ENCODE measurements at places on chromosomes 11 and 22.

DNA sequence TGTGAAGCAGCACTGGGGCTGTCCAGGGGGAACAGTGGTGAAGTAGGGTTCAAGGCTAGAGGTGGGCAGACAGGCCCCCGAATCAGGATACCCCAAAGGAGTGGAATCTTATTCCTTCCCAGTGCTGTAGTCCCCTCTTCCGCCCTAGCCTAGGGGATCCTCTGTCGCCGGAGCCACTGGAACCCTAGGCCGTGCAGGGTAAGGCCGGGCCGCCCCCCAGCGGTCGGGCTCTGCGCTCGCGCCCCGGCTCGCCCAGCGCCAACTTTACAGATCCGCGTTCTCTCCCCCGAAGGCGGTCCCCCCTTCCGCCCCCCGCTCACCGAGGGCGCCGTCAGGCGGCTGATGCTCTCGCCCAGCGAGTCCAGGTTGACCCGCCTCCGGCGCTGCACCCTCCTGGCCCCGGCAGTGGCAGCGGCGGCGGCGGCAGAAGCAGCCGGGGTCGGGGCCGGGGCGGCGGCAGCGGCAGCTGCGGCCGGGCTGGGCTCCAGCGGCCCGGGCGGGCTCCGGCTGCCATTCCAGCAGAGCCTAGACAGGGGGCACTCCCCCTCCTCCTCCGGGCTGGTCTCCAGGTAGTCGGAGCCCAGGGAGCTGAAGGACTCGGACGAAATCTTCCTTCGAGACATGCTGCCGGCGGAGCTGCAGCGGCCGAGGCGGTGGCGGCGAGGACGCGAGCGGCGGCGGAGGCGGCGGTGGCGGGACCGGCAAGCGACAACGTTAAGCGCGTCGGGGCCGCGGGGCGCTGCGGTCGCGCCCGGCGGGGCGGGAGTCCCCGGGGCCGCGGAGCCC, 650 bp downstream of the GUCY1A2 start:
- DNase-seq = no peak

DNA sequence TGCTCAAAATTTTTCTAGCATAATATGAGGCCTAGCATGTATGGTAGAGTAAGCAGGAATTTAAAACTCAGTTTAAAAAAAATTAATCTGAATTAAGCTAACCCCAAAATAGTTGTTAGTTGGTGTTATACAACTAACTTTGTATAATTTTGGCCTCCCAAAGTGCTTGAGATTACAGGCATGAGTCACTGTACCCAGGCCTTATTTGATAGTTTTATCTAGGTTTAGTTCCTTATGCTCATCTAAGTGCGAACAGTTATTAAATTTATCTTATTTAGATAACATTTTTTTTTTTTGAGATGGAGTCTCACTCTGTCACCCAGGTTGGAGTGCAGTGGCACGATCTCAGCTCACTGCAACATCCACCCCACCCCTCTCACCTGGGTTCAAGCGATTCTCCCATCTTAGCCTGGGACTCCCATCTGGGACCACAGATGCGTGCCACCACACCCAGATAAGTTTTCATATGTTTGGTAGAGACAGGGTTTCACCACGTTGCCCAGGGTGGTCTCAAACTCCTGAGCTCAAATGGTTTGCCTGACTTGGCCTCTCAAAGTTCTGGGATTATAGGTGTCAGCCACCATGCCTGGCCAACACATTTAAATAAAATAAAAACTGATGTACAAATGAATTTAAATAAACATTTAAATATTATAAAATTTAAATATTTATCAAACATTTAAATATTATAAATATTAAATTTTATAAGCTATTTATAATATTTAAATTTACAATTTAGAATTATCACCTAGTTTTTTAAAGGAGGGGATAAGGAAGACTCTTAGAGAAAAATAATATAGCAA, 7.5 kb downstream of the IL18 start:
- no peak for DNase-seq

DNA sequence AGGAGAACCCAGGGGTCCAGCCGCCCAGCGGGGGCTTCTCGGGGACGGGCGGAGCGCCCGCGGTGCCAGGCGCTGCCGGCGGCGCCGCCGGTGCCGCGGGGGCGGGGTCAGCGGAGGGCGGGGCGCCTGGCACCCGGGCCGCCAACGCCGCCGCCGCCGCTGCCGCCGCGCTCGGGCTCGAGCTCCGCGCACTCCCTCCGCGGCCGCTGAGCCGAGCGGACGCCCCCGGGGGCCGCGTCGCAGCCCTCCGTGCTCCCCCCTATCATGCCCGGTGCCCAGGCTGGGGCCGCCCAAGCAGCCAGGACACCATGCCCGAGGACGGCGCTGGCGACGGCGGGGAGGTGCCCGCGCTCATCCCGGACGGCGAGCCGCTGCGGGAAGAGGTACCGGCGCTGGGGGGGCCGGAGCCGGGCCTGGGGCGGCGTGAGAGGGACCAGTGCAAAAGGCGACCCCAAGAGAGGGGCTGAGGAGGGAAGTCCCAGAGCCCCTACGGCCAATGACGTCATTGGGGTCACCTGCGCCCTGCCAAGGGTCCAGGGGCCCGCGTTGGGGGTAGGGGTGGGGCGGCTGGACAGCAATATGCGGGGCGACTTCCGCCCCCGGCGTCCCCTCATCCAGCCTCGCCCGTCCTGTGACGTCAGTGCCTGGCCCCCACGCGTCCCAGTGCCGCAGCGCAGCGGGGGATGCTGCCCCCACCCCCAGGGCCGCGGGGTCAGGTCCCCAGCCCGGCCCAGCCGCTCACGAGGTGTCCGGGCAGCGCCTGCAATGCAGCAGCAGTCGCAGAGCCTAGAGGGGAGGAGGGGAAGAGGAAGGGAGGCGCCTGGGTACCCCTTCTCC, at the start of gene TMEM151A:
Gene TMEM151A, plus strand, starts transcription at position 189 of the 837 bp plus-strand sequence. Its CDS starts 120 bp downstream, at position 309.
- DNase-seq = no peak

DNA sequence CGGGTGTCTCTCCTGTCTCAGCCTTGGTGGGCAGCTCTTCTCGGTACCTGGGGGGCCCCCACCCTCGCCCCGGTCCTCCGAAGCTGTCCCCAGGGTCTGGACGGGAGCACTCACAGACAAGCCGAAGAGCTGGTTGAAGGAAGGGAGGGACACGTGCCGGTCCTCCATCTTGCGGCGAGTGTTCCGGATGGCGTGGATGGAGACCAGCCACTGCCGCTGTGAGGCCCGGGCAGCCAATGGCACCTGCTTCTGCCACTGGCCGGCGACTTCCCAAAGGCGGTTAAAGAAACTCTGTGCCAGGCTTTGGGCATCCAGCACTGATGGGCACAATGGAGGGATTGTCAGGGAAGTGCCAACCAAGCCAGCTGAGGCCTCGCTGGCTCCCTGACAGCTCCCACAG, 18.7 kb downstream of the PPM1F start:
- DNase-seq = no peak

DNA sequence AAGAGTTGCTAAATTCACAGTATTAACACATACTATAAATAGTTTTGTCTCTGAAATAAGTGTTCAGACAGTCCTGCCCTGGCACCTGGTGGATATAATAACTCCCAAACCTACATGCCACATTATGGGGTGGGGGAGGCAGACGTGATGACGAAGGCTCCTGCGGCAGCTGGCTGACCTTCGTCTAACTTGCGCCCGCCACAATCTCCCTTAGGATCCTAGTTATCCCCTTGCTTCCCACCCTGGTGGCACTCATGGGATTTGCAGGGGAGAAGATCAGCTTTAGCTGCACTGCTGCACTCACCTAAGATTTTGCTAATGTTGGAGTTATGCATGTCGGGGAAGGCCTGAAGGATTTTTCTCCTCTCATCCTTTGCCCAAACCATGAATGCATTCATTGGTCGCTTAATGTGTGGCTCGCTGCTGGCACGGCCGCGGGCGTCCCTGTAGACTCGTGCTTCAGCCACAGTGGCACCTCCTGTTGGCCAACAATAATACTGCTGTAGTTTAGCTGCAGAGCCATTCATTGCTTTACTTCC, 367.6 kb downstream of the SOX6 start:
- DNase-seq = no peak

DNA sequence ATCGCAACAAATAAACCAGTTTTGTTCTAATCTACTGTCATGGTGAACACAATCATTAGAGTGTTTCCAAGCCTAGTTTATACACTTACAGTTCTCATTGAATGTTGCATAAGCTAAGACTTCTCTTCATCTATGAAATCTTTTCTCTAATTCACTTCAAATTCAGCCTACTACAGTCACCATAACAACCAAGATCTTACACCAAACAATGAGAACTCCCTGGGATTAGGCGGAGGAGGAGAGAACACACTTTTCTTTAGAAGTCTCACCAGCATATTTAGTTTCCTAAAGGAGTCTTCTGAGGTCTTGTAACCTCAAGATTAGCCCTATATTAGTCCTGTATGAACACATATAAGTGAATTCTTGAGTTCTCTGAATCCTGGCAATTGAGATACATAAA, 1889.7 kb downstream of the LRRC4C start:
- DNase-seq = no peak

GRCh38 chr22:40533712-40534378, 102.7 kb downstream of the MRTFA start:
- DNase-seq = peak; percentile 26

DNA sequence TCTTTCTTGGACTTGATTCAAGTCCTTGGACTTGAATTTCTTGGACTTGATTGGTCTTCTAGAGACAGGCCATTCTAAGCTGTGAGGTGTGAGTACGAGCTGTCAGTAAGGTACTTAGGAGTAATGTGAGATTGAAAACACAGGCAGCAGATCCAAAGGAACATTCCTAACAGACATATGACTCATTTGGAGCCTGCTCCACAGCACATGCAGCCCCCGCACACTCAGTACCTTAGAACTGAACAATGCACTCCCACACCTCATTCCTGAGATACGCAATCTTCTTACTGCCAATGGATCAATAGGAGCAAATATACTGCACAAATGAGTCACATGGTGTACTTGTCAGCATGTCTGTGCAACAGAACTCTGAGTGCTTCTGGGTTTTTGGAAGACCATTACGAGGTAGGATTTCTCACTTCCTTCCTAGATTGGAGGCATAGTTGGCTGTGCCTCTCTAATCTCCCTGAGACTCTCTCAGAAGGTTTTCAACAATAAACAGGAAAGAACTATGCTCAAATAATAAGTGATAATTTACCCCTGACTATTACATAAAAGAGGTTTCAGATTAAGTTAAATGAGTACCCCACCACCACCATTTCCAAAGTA, 243.1 kb downstream of the KCNA4 start:
- no peak for DNase-seq

- DNase-seq = no peak
These were observed 137.1 kb downstream of the NECTIN1 start for GRCh38 chr11:119591836-119592310.

- no peak for DNase-seq
These were observed 87.4 kb downstream of the AMBRA1 start for GRCh38 chr11:46506483-46506791.

GRCh38 chr11:121892863-121893262, 223.2 kb downstream of the BLID start:
- no peak for DNase-seq

- no peak for DNase-seq
These were observed 363.5 kb downstream of the BUD13 start for GRCh38 chr11:116409238-116409637.

DNA sequence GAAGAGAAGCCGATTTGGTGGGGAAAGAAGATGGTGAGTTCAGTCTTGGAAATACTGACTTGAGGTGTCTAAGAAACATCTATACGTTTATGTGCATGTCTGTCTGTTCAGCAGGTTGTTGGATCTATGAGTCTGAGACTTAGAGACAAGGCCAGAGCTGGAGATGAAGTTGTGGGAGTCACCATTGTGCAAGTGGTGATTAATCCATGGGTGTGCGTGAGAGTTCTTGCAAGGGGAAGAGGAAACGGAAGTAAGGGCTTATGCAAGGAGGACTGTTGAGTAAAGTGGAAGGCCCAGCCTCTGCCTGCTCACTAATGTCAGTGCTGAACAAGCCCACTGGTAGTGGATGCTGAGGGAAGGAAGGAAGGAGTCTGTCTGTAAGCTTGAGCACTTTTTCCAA, 9.7 kb downstream of the TMEM45B start:
- DNase-seq = no peak

Measured in stimulated activated CD8-positive, alpha-beta memory T cell treated with anti-CD3 and anti-CD28 coated beads, Interleukin-4, amount 100 ng/mL, for 4 hours (primary cell).